ENCODE measurements at places on chromosomes 5 and 9. TPM values are rescaled to one million over a fixed set of nuclear protein-coding genes. Genes with fewer than 3 reads are reported as not detected.

GRCh38 chr5:146681585-146682105, 165.7 kb upstream of the GPR151 start:
- no peak for DNase-seq

DNA sequence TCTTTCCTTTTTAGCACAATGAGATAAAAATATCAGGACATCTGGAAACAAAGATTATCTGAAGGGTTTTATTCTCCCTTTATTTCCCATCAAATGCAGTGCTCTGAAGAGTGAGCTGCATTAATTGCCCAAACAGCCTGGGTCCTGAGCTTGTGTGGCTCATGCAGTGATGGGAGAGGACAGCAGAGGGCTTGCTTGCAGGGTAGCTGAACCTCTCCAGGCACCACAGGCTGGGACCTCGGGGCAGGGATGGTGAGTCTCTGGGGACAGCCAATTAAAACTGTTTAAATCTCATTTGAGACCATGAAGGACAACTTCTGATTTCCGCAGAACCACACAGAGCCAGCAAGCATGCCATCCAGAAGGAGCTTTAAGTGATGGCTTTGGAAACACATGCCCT, 71.2 kb downstream of the PLAC8L1 start:
- DNase-seq = no peak

- no peak for DNase-seq
Observed at GRCh38 chr9:137916540-137916939, 39.0 kb downstream of the CACNA1B start.

DNA sequence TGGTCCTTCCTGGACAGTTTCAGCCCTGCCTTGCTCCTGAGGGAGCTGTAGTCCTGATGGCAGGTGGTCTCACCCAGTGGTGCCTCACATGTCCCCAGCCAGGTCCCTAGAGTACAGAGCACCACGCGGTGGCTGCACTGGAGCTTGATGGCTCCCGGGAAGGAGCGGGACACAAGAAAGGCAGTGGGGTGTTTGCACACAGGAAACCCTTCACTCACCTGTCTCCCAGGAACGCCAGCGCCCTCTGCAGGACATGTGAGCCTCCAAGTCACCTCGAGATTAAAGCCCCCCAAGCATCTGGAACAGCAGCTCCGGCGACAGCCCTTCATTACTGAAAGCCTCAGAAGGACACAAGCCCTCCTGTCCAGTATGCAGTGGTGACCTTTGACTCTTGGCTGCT, 19.9 kb upstream of the TMEM250 start:
- DNase-seq = peak; percentile 74

DNA sequence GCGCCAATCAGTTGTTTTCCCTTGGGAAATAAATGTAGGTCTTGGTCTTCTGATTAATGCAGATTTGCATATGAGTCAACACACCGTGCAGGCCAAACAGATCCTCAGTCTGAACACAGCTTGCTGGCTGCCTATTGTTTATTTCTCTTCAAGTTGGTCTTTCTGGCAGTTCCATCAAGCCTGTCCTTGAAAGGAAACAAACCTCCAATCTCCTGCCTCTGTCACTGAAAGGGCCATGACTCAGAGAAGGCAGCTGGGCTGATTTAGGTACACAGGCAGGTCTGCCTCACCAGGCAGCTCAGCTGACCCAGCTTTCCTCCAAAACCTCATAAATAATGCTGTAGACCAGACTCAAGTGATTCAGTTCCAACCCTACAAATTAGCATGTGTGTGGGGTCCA, 175.9 kb downstream of the MAN2A1 start:
- DNase-seq = no peak

Gene LCN12
- total RNA-seq = 3.5 TPM

DNA sequence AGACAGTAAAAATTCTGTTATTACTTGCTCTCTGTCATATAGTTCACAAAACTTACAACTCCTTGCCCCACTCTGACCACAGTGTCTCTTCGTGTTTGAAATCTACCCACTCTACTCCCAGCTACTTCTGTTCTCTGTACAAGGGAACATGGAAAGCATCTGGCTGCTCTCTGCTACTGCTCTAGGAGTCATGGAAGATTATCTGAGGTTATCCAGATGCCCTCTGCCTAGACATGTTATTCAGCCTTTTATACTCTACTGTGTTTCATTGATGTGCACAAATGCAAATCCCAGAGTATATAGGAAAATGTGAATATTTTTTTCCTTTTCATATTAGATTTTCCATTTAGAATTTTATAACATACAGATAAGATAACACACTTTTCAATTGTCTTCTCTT, 1525.6 kb downstream of the MAT2B start:
- DNase-seq = no peak

Gene IFNA21
- not detected for total RNA-seq

GRCh38 chr9:131588396-131588795, 43.1 kb downstream of the PRRT1B start:
- DNase-seq = no peak

Gene DCAF12
- 70.5 TPM for total RNA-seq

Gene GPR151
- total RNA-seq = not detected

DNA sequence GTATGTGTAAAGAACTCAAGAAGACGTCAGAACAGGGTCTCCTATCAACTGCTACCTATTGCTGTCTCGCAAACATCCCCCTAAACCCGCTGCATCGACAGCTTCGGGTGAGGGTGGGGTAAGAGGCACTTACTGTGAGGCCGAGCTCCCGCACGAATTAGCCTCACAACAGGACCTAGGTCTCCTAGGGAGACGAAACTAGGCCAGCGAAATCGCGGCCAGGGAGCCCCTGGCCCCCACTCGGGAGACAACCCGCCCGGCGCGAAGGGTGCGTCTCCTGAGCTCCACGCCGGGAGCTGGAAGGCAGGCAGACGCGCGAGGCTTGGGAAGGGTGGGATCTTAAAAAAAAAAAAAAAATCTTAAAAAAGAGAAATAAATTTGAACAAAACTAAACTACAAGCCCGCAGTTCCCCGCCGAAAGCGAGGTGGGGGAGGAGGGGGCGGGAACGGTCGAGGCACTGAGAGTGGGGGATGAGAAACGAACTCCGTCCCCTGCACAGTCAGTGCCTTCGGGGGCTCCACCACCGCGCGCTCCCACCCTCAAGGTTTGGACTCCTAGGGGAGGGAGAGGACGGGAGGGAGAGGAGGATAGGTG, 33.0 kb upstream of the NFIB start:
- no peak for DNase-seq

GRCh38 chr5:180910735-180911134, 11.8 kb downstream of the BTNL8 start:
- DNase-seq = no peak

GRCh38 chr9:128819716-128820664, 1.7 kb downstream of the ENDOG start:
- DNase-seq = no peak

DNA sequence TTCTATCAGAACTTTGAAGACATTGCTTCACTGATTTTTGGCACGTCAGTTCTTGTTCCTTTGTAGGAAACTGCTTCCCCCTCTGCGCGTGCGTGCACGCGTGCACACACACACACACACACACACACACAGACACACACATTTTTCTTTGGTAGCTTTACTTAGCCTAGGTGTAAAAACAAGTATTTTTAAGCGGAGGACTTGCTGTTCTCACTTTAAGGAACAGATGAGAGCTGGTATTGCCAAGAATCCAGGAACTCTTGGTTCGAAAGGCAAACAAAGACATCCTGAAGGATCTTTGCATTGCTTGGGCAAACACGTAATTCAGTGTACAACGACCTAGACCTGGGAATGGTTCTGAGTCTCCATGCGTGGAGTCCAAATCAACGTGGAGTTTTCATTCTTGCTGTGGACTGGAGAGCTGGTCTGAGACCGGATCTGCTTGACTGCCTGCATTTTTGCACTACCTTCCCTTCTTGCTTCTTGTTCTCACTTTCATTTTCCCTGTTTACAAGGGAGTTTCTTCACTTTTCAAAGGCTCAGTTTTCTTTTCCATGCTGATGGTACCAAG, 8.2 kb downstream of the TMEM268 start:
- peak; percentile 37 for DNase-seq

DNA sequence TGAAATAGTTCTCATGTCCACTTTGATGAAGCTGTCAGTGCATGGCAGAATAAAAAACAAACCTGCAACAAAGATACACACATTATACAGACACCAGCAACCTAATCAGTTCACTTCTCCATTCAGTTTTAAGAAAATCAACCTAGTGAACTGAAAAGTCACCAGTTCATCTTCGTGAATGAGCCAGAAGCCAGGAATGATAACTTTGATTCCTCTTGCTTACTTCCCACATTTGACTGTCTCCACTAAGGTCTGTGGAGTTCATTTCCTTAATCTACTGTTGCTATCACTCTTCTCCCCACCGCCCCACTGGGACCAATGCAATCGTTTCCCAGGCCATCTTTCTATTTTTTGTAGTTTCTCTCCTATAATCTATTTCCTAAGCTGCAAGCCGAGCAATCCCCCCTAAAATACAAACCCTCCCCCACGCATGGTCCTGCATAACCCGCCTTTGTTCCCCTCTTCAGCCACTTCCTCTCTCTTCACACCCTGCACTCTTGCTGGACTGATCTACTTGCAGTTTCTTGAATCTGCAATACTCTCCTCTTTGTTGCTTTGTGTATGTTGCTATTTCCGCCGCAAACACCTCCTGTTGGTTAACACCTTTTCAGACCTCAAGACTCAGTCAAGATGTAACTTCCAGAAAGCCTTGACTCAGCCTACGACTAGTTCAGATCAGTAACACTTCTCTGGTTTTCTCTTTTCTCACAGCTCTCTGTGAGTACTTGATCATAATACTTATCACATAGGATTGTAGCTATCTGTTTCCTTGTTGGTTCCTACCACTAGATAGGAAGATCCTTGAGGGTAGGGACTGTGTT, 16.6 kb downstream of the STOM start:
- no peak for DNase-seq

GRCh38 chr9:84305497-84306131, 34.9 kb downstream of the SLC28A3 start:
- DNase-seq = no peak

Gene TGFBR1
- 43.6 TPM for total RNA-seq

GRCh38 chr5:73375191-73375545, 73.4 kb downstream of the FOXD1 start:
- no peak for DNase-seq

- DNase-seq = peak; percentile 51
Observed at GRCh38 chr5:57175551-57176309, 1.9 kb downstream of the GPBP1 start.

DNA sequence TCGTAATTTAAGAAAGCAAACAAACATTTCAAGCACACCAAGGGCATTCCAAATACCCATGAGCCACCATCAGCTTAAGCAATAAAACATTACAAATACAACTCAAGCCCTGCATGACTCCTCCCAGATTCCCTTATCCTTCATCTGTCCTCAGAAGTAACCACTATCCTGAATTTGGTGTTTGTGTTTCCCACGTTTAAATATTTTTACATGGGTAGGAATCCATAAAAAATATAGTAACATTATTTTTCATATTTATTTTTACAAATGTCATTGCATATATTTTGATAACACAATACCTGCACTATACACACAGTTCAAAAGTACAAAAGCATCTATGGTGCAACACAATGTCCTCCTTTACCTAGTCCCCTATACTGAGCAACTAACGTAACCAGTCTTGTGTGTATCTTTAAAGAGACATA, 6.4 kb downstream of the PRKAA1 start:
- DNase-seq = no peak

DNA sequence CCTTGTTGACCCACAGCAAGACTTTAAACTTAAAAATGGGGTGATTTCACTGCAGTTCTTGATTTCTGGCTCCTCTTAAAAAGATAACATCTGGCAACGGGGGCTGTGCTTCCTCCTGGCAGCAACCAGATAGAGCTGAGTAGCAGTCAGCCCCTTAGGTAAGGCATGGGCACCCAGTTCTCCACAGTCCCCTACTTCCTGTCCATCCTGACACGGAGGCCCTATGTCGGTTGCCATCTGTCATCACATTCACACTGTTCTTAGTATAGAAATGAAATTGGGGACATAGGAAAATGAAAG, 11.7 kb downstream of the CD74 start:
- DNase-seq = no peak

Gene PLAC8L1
- 1.7 TPM for total RNA-seq

Gene SEMA6A
- total RNA-seq = not detected
